CD8-positive, alpha-beta memory T cell (primary cell): ENCODE measurements at places on chromosomes 11 and 22. TPM values are rescaled to one million over a fixed set of nuclear protein-coding genes. Genes with fewer than 3 reads are reported as not detected.

GRCh38 chr11:70314730-70315129 lies 44.2 kb downstream of the PPFIA1 start:
- H3K4me3 ChIP-seq: no peak overlapping the region
- H3K4me1 ChIP-seq: peaks cover 3% of the 10 kb centered on the region
- no peaks in the 10 kb centered on the region for H3K36me3 ChIP-seq
- H3K27ac ChIP-seq: no peak overlapping the region

GRCh38 chr22:46105494-46106278 lies 44.6 kb upstream of the PPARA start:
- H3K4me1 ChIP-seq: no peaks in the 10 kb centered on the region
- no peaks in the 10 kb centered on the region for H3K27me3 ChIP-seq
- H3K4me3 ChIP-seq: no peak overlapping the region
- no peaks in the 10 kb centered on the region for H3K36me3 ChIP-seq

DNA sequence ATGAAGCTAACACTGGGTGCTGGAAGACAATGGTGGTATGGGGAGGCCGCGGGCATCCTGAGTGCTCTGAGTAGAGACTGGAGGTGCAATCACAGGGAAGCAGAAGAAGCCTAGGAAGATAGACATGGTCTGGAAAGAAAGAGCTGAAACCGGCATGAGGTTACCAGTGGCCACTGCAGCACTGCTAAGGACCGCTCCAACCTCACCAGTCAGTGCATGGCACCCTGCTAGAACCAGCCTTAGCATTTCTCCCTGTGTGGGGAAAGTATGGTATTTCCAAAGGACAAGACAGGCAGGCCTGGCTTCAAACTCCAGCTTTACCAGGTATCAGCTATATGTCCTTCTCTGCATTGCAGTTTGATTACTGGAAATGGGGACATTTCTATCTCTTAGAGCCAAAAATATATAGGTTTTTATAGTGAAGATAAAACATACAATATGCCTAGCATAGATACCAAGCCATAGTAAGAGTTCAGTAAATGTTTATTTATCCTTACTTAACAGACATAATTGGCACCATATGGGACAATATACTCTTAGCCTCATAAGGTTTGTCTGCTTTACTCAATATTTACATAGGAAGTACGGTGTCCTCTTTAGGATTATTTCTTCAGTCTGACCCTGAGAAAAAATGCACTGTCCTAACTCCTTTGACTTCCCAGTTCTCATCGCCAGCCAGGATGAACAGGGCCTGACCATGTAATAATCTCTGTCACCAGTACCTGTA lies 231.1 kb downstream of the TENM4 start:
- no peak overlapping the region for H3K27ac ChIP-seq
- no peaks in the 10 kb centered on the region for H3K4me1 ChIP-seq
- no peak for DNase-seq
- H3K4me3 ChIP-seq: no peak overlapping the region
- no peaks in the 10 kb centered on the region for H3K36me3 ChIP-seq

- H3K36me3 ChIP-seq: no peaks in the 10 kb centered on the region
- H3K27me3 ChIP-seq: no peaks in the 10 kb centered on the region
- DNase-seq: no peak
- no peak overlapping the region for H3K4me3 ChIP-seq
- H3K27ac ChIP-seq: no peak overlapping the region
Measured at GRCh38 chr11:1370186-1371025, 19.3 kb upstream of the BRSK2 start.

DNA sequence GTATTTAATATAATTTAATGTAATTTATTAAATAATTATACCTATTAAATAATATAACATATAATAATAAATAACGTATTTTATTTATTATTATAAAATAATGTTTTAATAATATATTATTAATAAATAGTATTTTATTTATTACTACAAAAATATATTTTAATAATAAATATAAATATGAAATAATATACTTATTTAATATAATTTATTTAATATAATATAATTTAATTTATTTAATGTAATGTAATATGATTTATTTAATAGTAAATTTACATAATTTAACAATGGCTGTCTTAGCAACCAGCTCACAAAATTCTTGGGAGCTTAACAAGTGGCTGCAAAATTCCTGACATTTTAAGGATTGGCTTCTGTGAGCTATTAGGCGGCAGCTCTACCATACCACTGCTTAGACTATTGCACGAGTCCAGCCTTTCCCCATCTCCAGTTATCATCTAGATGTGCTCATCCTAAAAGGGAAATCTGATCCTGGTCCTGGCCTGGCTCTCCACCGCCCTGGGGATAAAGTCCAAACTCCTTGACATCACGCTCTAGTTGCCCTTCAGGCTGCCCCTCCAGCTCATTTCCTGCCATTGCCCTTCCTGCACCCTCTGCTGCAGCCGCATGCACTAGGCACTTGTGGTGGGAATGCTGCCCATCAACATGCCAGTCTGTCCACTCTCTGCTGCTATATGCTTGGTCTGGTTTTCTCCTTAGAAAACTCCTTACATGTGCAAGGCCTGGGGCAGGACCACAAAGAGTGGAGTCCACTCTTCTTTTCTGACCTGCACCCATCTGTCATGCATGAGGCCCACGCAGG lies 9.8 kb downstream of the MMP20 start:
- no peak for DNase-seq
- H3K4me3 ChIP-seq: no peak overlapping the region
- no peaks in the 10 kb centered on the region for H3K4me1 ChIP-seq
- no peaks in the 10 kb centered on the region for H3K27me3 ChIP-seq
- H3K36me3 ChIP-seq: no peaks in the 10 kb centered on the region

GRCh38 chr22:27571463-27572277 lies 229.9 kb downstream of the MN1 start:
- H3K4me1 ChIP-seq: no peaks in the 10 kb centered on the region
- no peaks in the 10 kb centered on the region for H3K27me3 ChIP-seq
- H3K27ac ChIP-seq: no peak overlapping the region
- no peaks in the 10 kb centered on the region for H3K36me3 ChIP-seq
- no peak overlapping the region for H3K4me3 ChIP-seq

DNA sequence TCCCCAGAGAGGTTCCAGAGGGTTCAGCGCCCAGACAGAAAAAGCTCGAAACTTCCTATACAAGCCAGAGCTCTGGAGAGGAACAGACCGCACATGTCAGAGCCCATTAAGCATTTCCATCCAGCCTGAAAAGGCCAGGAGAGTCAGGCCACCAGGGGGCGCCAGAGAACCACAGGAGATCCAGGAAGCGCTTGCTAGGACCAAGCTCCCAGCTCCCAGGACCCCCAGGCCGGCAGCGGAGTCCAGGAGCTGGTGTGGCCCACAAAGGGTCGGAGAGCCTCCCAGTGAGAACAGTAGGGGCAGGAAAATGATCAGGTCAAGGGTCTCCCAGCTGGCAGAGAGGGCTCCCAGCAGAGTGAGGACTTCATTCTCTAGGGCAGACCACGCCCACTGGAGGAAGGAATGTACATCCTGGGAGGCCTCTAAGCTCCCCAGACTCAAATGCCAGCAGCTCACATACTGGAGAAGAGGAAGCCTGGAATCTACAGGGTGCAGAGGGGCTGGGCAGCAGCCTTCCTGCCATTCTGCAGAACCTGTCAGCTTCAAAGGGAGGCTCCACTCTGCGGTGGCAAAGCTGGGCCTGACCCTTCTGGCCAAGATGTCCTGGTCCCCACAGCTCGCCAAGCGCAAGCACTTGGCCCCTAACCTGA lies 2.1 kb upstream of the MEI1 start:
- peak; percentile 92 for DNase-seq
- H3K36me3 ChIP-seq: peaks cover 4% of the 10 kb centered on the region

DNA sequence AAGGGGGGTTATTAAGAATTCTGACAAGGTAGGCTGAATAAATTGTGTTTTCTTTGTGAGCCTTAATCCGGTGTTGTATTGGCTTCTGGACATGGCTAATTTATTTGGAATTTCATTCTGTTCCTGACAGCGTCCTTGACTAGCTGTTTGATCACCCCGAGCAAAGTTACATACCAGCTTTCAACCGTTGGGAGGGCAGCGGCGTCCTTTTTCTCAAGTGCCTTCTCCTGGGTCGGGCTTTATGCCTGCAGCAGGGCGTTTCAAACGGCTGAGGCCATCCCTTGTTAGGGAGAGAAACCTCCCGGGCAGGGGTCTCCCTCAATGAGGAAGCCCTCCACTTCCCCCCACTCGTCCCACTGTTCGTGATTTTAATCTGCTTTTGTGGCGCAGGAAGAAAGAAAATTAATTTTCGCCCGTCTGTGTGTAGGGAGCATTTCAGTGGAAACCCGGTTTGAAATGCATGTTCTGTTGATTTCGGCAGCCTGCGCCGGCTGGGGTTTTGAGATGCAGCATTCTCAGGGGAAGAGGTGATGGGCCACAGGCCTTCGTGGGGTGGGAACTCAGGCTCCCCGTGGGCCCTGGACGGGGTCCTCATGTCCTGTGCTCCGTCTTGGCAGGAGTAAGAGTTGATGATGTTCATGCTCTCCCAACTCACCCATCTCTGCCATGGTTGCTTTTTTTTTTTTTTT lies 2.9 kb upstream of the SMIM38 start:
- no peak for DNase-seq
- H3K36me3 ChIP-seq: no peaks in the 10 kb centered on the region
- H3K4me1 ChIP-seq: no peaks in the 10 kb centered on the region
- H3K27ac ChIP-seq: no peak overlapping the region
- no peak overlapping the region for H3K4me3 ChIP-seq

DNA sequence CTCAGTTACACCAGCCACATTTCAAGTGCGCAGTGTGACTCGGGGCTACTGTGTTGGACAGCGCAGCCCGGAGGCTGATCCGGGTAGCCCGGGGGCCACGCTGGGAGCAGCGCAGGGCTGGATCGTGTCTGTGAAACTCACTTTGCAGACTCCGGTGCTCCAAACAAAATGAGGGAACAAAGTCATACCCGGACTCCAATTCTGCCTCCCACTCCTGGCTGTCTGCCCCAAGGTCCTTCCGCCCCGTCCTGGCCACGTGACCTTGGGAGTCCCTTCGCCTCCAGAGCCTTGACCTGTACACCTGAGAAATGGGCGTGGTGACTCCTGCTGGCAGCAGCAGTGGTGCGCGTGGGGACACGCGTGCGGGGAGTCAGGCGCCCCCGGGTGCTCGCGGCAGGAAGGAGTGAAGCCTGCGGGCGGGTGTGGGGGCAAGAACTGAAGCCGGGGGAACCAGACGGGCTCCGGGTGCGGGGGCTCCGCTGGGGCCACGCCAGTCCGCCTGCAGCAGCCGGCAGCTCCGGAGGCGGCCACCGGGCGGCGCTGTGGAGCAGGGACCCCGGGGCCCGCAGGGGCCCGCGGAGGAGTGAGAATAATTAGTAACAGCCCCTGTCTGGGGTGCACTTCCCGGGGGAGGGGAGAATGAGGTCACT lies 42.4 kb downstream of the KCNJ4 start:
- no peaks in the 10 kb centered on the region for H3K36me3 ChIP-seq
- no peak overlapping the region for H3K27ac ChIP-seq
- no peaks in the 10 kb centered on the region for H3K27me3 ChIP-seq
- H3K4me3 ChIP-seq: no peak overlapping the region
- no peaks in the 10 kb centered on the region for H3K4me1 ChIP-seq
- peak; percentile 31 for DNase-seq

DNA sequence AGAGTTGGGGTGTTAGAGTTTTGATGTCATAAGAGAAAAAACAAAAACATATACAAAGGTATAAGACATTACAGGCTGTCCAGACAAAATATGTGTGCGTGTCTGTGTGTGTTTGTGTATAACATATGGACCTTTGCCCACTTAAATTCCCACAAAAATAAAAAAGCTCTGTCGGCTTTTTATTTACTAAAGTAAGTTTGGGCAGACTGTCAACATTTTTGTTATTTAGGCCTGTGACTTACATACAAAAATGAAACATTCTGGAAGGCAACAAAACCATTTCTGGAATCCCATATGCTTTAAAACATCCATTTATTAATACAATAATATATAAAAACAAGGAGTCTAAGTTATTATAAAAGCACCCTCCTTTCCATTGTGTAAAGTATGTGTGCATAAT lies 960.1 kb upstream of the FAT3 start:
- no peaks in the 10 kb centered on the region for H3K4me1 ChIP-seq
- no peak for DNase-seq
- no peaks in the 10 kb centered on the region for H3K36me3 ChIP-seq
- H3K27ac ChIP-seq: no peak overlapping the region
- H3K27me3 ChIP-seq: no peaks in the 10 kb centered on the region
- H3K4me3 ChIP-seq: no peak overlapping the region

- H3K27me3 ChIP-seq: no peaks in the 10 kb centered on the region
- no peak overlapping the region for H3K4me3 ChIP-seq
- no peaks in the 10 kb centered on the region for H3K36me3 ChIP-seq
- H3K27ac ChIP-seq: no peak overlapping the region
Measured at GRCh38 chr11:92264350-92264749, 39.7 kb downstream of the FAT3 start.

DNA sequence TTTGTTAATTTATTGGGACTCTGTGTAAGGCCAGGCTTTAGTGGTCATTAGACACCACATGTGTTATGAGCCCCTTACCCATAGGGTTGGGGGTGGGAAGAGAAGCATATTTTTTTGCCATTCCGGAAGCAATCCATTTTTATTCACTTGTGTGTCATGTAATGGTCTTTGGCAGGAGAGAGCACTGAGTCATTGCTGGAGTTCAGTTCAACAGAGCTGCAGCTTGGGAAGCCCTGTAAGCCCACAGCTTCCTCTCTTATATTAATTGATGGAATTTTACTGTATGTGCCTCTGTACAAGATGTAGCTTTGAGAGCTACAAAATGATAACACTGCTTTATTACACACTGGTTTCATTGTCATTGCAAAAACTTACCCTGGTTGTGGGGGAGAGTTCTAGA lies 177.3 kb upstream of the SORL1-AS1 start:
- H3K4me1 ChIP-seq: no peaks in the 10 kb centered on the region
- no peak overlapping the region for H3K4me3 ChIP-seq
- no peak overlapping the region for H3K27ac ChIP-seq
- no peak for DNase-seq
- peaks cover 31% of the 10 kb centered on the region for H3K36me3 ChIP-seq

GRCh38 chr11:43735115-43735514 lies 54.6 kb downstream of the HSD17B12 start:
- H3K27me3 ChIP-seq: no peaks in the 10 kb centered on the region
- H3K27ac ChIP-seq: no peak overlapping the region
- H3K4me1 ChIP-seq: no peaks in the 10 kb centered on the region

DNA sequence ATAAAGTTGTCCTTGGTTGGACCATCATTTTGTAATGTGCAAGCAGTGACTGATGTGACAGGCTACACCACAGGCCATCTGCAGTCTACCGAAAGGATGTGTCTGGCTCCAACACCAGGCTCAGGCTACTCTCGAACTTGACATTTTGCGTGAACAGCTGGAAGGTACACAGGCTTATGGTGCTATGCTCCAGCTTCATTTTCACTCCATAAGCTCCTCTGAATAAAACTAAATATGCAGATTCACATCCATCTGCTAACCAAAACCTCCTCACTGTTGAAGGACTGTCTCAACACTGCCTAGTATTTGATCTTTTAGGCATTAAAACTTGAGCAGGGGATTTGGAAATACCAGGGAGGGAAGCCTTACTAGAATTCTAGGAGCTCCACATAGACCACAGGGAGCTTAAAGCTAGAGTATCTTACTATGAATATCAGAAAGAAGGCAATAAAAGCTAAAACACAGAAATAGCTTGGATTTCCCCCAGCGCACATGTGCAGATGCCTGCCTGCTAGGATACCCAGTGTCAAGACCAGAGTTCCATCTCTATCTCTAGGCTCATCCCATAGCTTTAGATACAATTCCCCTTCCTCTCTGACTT lies 383.9 kb upstream of the FAT3 start:
- DNase-seq: no peak
- H3K36me3 ChIP-seq: no peaks in the 10 kb centered on the region

Gene UCP3
- 2.9 TPM for total RNA-seq

Gene KCNK7
- 0.59 TPM for total RNA-seq

Gene TMA7B
- total RNA-seq: 1.4 TPM

Gene MS4A2
- total RNA-seq: not detected

Gene PRRG4
- 0.68 TPM for total RNA-seq

Gene SH3BP1
- total RNA-seq: 93.1 TPM

Gene OR51I1
- not detected for total RNA-seq

Gene UFD1
- total RNA-seq: 87.3 TPM

Gene GGTLC2
- not detected for total RNA-seq
